ENCODE measurements at places on chromosomes 7 and 10. TPM values are rescaled to one million over a fixed set of nuclear protein-coding genes. Genes with fewer than 3 reads are reported as not detected.

DNA sequence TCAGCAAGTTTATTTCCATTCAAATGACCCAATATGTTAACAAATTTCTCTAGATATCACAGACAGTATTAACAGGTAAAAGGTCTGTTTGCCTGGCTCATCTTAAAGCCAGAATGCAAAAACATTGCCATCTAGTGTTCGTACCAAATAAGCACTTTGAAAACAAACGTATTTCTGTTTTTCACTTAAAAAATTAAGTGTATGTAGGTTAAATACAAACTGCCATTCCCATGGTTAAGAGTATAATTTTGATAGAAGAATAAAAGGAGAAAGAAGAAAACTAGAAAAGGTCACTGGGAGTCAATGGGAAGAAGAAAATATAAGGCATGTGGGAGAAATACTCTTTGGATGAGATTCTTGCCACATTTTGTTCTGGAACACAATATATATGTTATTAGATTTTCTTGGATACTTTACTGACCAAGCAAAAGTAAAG is 51.0 kb downstream of the ORC5 start:
- DNase-seq, result no peak

DNA sequence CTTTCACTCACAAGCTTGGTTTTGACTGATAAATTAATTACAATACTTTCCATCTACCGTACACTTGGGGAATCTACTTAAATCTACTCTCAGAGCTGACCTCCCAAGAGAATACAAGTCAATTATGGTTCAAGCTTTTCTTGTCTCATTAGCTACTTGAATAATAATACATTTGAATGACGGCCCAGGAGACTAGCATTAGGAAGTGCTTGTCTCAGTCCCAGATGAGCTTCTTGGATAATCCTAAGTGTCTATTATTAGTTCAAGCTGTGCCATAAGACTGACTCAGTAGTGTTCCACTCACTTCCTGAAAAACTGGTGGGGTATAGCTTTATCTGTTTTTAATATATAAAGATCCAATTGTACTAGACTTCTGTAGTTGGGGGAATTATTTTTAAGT is 100.2 kb downstream of the GNAT3 start:
- DNase-seq, result peak; percentile 64

- no peak for DNase-seq
These were observed 178.5 kb downstream of the NRP1 start for GRCh38 chr10:33155720-33156638.

- peak; percentile 10 for DNase-seq
These were observed 127.0 kb downstream of the SRPK2 start for GRCh38 chr7:105261689-105262088.

- no peak for DNase-seq
These were observed 163.8 kb downstream of the INHBA start for GRCh38 chr7:41538810-41539724.

GRCh38 chr10:132136689-132137088 is 50.1 kb upstream of the DPYSL4 start:
- DNase-seq, result no peak

- DNase-seq, result no peak
These were observed 8.7 kb upstream of the PTPN12 start for GRCh38 chr7:77528368-77528767.

- DNase-seq, result no peak
These were observed 30.6 kb downstream of the FAM204A start for GRCh38 chr10:118311505-118311904.

DNA sequence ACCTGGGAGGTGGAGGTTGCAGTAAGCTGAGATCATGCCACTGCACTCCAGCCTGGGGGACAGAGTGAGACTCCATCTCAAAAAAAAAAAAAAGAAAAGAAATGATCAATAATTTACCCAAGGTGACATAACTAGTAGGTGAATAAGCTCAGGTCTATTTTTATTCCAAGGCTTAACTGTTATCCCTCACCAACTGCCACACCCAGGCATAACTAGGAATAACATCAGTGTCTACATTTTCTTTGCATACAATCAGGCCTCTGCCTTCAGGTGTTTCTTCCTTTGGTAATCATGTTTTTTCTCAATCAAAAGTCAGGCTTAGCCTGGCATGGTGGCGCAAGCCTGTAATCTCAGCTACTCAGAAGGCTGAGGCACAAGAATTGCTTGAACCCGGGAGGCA is 26.6 kb downstream of the CPEB3 start:
- no peak for DNase-seq

- no peak for DNase-seq
These were observed 5.4 kb upstream of the FZD9 start for GRCh38 chr7:73427902-73428787.

DNA sequence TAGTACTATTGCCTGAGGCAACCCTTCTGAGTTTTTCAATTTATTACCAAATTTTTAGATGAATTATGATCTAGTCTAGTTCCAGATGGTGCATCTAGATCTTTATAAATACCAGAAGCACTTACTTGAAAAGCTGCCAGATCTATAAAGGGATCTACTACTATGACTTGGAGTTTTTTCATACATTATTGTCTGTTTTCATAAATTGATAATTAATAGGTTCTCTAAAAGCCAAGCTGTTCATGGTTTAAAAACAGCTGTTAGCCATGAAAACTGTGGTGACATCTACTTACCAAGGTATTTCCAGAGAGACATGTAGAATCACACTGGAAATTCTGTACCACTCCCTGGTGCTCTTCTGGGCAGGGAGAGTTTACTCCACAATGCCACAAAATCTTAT is 786.5 kb upstream of the C7orf33 start:
- no peak for DNase-seq

DNA sequence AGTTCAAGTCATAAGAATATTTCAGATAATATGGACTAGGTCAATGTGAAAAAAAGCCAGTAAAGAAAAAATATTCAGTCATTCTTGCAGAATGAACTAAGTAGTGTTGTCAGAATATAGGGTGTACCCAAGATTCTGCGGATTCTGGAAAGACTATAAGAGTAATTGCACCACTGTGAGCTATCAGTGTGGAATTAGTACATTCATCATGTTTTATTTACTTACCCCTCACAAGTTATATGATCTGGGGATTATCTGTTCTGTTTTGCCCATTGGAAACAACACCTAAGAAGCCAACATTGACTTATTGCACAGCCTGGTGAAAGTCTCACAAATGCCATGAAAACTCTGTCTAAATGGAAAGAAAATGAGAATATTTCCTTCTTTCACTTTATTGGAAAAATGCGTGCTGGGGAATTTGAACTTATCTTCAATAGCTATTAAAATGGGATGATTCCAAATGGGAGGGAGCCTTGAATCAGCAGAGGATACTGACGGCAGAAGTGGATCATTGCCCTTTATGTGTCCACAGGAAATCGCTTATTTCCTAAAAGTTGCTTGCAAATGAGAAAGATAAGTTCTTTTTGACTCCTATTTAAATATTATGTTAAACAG is 563.3 kb upstream of the POM121L12 start:
- no peak for DNase-seq

DNA sequence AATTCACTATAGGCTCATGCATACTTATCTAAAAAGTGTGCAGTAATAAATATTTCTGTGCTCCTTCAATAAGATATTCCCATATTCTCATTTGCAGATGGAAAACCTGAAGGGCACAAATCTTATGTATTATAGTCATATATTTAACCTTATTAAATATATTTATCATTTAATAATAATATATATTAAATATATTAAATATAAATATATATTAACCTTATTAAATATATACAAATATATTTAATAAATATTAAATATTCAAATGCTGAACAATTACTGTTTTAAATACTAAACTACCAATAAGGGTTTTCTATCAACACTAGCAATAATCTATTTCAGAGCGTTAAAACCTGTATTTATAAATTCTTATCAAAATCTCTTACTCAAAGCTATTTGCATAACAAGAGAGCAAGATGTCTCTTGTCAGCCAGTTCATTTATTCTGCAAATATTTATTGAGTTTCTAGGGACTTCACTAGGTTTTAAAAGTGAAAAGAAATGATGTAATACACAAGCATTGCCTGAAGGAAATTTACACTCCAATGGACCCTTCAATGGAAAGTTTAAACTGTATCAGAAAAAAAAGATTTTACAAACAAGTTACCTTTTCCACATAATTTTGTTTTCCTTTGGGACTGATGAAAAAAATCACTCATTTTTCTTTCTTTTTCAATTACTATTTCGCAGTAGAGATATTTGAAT is 159.2 kb downstream of the AGMO start:
- DNase-seq, result no peak

GRCh38 chr7:94410413-94411187 is 15.9 kb downstream of the COL1A2 start:
- DNase-seq, result peak; percentile 74

DNA sequence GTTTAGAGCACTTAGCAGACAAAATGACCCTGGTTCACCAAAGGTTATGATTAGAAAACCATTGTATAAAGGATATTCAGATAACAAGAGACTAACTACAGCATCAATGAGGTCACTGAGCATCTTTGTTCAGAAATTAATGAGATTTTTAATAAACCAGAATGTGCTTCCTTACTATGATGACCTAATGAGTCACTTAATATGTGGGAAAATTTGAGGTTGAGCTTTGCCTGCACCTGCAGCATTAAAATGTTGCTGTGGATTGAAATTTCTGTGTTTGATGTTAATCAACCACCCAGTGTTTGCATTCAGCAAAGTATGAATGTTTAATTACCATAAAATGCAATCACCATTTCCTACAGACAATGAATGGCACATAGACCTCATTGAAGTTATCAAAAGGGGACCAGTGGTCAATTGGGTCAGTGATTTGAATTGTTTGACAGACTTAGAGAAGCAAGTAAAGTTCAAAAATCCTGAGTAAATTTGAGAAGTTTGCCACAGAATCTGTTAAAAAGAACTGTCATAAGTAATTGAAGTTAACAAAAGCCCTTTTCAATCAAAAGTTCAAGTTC is 45.8 kb downstream of the EXOC6 start:
- no peak for DNase-seq

- DNase-seq, result no peak
These were observed 30.8 kb upstream of the C10orf67 start for GRCh38 chr10:23375366-23375765.

DNA sequence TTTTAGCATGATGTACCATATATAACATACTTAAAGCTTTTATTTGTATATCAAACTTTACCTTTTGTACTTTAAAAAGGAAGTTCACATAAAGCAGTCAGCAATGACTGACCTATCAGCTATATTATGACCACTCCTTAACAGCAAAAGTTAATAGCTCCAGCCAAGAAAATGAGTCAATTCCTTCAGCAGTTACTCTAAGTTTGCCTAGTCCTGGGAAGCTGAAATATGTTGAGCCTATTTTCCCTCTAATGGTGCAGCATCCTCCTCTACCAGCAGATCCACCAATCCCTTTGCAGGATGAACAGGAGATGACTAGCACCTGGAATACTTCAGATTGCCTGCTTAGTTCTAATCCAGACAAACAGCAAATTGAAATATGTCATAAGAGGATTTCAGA is 64.2 kb downstream of the CUL2 start:
- no peak for DNase-seq

DNA sequence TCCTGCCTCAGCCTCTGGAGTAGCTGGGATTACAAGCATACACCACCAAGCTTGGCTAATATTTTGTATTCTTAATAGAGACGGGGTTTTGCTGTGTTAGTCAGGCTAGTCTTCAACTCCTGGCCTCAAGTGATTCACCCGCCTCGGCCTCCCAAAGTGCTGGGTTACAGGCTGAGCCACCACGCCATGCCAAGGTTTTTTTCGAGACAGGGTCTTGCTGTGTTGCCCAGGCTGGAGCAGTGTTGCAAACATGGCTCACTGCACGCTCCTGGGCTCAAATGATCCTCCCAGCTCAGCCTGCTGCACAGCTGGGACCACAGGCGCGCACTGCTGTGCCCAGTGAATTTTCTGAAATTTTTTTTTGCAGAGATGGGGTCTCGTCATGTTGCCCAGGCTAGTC is 3.3 kb upstream of the SEC31B start:
- DNase-seq, result no peak

- no peak for DNase-seq
These were observed 267.7 kb downstream of the TNS3 start for GRCh38 chr7:47314248-47314647.

GRCh38 chr10:108849688-108850087 is 1073.6 kb downstream of the XPNPEP1 start:
- DNase-seq, result no peak

GRCh38 chr7:129443612-129444011 is 9.4 kb downstream of the STRIP2 start:
- DNase-seq, result no peak

DNA sequence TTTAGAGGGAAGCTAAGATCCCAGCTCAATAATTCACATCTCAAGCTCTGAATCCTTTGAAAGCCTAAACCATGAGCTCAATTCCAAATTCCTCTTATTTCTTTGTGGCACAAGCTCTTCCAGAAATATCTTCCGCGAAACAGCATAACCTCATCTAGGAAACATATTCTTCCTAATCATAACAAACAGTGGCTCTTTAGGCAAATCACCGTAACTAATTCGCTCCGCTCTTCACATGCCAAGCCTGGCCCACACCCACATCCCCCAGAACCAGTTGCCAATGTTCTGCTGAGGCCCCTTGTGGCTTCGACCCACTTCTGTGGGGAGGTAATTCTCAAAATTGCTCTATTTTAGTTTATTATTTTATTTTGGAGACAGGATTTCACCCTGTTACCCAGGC is 19.2 kb downstream of the GAD2 start:
- DNase-seq, result no peak

GRCh38 chr7:25720427-25720826 is 431.6 kb upstream of the NFE2L3 start:
- DNase-seq, result no peak

- DNase-seq, result no peak
These were observed 45.7 kb upstream of the SLC39A12 start for GRCh38 chr10:17906002-17906401.

DNA sequence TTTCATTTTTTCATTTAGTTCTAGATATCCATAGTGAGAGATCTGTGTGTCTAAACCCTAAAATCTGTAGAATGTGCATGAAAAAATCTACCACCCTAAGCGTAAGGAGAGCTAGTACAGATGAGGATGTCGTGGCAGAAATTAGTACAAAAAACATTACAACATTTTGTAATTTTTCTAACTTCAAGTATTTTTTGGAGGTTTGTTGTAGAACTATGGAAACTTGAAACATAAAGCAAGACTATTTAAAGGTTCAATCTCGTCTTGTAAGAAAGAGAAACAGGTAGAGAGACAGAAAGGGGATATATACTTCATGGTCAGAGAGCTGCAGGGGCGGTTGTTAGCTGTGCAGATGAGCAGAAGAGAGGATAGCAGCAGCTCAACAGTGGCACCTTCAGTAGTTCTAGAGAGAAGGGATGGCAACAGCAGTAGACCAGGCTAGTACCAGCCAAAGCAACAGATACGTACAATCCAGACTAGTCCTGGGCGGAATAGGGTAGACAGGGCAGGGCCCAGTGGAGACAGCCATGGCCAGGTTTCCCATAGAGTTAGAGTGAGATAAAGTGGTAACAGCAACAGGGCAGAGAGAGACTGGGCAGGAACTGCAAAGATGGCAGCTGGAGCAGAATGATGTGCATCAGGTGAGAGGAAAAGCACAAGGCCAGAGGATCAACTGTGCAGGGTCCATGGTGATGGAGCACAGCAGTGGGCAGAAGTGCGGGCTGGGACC is 145.2 kb downstream of the FRMD4A start:
- no peak for DNase-seq

Gene PROSER2
- 4.9 TPM for total RNA-seq

Gene CYP2C19
- 0.69 TPM for total RNA-seq

Gene KLF14
- total RNA-seq, result 0.89 TPM

Gene ZNF727
- 0.30 TPM for total RNA-seq

Gene MYO3A
- total RNA-seq, result 2.3 TPM

Gene ITIH2
- total RNA-seq, result not detected

Gene CPA4
- total RNA-seq, result 63.8 TPM

Gene SLC16A12
- total RNA-seq, result 1.7 TPM

Gene H2BK1
- total RNA-seq, result not detected

Gene ERVW-1
- total RNA-seq, result 0.20 TPM

Gene AKR1B15
- not detected for total RNA-seq

Measured in skin of body (tissue), 3 donors.